ENCODE measurements at places on chromosomes 12 and 14. TPM values are rescaled to one million over a fixed set of nuclear protein-coding genes. Genes with fewer than 3 reads are reported as not detected.

GRCh38 chr14:99361596-99362215, 89.7 kb upstream of the BCL11B start:
- DNase-seq = no peak

DNA sequence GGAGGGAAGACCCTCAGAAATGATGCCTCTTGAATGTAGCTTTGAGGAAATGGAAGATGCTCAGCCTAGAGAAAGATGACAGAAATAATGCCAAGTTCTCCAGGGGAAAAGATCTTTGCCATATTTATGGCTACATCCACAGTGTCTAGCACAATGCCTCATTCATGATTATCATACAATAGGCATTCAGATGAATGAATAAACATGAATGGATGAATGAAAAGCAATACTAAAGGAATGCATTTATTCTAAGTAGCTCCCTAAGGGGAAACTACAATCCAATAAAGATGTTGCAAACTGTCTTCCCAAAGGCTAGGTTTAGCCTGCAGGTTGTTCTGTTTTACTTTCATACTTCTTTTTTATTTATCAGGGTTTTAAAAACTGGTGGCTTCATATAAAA, 12.0 kb downstream of the TMTC1 start:
- DNase-seq = no peak

DNA sequence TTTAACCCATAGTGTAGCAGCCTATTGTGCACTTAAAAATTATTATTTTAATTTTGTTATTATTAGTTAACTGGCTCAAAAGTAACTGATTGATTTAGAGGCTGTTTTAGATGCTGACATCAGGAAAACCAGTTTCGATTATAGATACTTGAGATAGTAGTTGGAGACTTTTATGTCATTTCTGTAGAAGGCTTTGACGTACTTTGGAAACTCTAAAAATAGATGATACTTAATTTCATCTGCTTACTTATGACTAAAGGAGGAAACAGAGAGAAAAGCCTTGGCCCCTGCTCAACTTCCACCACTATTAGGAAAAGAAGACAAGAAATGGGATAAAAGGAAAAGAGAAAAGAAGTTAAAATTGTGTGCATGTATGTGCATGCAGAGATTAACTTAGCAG, 219.3 kb upstream of the HMGA2 start:
- no peak for DNase-seq

- no peak for DNase-seq
Observed at GRCh38 chr12:11970155-11970520, 100.6 kb upstream of the BCL2L14 start.

DNA sequence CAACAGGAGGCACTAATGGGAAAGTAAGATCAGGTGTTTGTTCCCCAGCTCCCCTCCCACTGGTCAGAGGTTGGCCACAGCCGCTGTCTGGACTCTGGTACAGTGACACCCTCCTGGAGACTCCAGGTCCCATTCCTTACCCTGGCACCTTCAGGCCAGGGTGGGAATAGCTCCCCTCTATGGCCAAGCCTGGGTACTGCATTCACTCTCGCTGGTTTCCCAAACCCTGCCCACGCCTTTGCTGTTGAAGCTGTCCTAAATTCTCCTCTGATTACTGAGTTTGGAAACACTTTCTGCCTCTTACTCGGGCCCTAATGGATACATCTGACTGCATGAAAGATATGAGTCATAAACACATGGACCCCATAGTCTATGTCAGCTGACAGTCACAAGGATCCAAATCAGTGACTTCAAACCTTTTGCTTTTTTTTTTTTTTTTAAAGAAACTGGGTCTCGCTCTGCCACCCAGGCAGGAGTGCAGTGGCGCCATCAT, 17.9 kb downstream of the HRK start:
- DNase-seq = peak; percentile 82

- DNase-seq = peak; percentile 63
Observed at GRCh38 chr14:30115756-30116155, 188.1 kb upstream of the PRKD1 start.

GRCh38 chr12:108712165-108712924, 19.0 kb downstream of the CORO1C start:
- DNase-seq = peak; percentile 59

- DNase-seq = peak; percentile 75
Observed at GRCh38 chr14:46344327-46344937, 307.1 kb downstream of the RPL10L start.

GRCh38 chr12:31386364-31386777, 60.4 kb upstream of the SINHCAF start:
- DNase-seq = peak; percentile 98

GRCh38 chr14:105074601-105075053, 9.4 kb upstream of the GPR132 start:
- no peak for DNase-seq

GRCh38 chr12:128929057-128929456, 75.8 kb downstream of the GLT1D1 start:
- no peak for DNase-seq

DNA sequence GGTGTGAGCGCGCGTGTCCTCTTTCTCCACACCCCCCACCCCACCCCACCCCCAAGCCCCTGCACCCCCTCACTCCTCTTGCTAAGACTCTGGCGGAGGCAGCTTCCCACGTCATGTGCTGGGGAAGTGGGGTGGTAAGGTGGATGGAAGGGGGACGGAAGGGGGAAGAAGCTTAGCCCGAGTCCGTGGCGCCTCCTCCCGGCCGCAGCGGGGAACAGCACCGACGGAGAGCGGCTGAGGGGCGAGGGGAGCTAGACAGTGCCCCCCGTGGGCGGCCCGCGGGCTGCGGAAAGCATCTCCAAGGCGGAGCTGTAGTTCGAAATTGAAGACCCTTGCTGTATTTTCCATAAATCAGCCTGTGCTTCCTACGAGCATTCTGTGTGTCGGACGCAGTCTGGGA, 588 bp upstream of the GRIN2B start:
- DNase-seq = peak; percentile 88

GRCh38 chr14:72000907-72001306, 68.7 kb downstream of the RGS6 start:
- DNase-seq = no peak

GRCh38 chr12:129776977-129777667, 126.7 kb downstream of the TMEM132D start:
- no peak for DNase-seq

- DNase-seq = peak; percentile 37
Observed at GRCh38 chr14:51424561-51425251, 184.7 kb downstream of the TMX1 start.

DNA sequence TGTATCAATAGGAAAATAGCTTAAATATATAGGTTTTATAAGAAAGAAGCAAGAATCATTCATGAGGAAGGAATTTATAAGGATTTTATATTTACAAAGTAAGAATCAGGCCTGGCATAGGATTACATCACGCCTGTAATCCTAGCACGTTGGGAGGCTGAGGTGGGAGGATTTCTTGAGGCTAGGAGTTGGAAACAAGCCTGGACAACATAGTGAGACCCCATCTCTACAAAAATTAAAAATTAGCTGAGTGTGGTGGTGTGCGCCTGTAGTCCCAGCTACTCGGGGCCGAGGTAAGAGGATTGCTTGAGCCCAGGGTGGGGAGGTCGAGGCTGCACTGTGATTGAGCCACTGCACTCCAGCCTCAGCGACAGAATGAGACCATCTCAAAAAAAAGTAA, 10.4 kb downstream of the WDR20 start:
- no peak for DNase-seq

DNA sequence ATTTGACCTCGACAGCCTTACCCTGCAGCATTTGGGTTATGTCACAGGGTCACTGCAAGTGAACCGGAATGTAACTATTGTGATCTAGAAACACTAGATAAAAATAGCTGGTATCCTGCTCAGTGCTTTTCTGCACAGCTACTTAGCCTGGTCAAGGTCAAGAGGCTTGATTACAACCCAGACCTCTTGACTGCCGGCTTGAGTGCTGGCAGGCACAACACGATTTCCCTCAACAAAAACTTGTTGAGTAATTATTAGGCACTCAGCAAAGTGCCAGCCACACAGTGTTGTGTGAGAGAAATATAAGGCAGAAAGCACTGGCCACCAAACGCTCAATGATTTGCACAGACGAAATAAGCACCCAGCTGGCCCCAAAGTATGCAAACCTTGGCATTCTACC, 156.7 kb downstream of the NUAK1 start:
- DNase-seq = no peak

DNA sequence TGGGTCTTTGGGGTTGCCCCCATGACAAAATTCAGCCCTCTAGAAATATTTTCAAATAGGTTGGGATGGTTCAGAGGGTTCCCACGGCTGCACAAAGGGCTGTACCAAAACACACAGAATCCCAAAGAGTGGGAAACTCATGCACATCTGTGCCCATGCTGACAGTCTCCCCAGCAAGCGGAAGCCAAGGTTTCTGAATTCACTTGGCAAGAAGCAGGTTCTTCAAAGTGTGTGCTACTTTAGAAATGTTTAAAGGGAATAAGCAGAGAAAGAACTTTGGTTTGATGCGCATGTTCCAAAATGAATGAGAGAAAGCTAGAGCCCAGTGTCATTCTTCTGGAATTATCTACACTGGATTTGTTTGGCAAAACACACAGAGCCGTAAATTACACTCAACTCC, 46.7 kb downstream of the FOXN3 start:
- DNase-seq = no peak

DNA sequence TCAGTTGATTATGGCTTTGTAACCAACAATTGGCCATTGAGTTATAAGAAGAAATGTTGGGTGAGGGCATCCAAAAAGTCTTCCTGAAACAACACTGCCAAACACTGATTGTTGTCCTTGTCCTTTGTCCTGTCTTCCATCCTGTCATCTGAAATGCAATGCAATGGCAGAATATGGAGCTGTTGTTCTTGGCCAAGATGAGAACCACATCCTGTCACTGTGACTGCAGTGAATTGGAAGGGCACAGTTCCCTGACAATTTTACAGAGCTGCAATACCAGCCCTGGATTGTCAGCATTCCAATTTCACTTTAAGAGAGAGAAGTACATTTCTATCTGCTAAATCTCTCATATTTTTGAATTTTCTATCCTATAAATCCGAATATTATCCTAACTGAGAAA, 613.3 kb downstream of the FLRT2 start:
- DNase-seq = no peak

The OAS2 gene
- total RNA-seq = not detected

The P2RX7 gene
- 0.74 TPM for total RNA-seq

The SOAT2 gene
- not detected for total RNA-seq

The RERG gene
- total RNA-seq = 1.5 TPM

The ZNF140 gene
- total RNA-seq = 15.4 TPM

The SCN8A gene
- total RNA-seq = 23.9 TPM

The ERBB3 gene
- 54.4 TPM for total RNA-seq

The SIX1 gene
- total RNA-seq = 0.78 TPM

Measured in GM23338 (cell line).